ENCODE measurements at places on chromosomes 13 and 19. TPM values are rescaled to one million over a fixed set of nuclear protein-coding genes. Genes with fewer than 3 reads are reported as not detected.

DNA sequence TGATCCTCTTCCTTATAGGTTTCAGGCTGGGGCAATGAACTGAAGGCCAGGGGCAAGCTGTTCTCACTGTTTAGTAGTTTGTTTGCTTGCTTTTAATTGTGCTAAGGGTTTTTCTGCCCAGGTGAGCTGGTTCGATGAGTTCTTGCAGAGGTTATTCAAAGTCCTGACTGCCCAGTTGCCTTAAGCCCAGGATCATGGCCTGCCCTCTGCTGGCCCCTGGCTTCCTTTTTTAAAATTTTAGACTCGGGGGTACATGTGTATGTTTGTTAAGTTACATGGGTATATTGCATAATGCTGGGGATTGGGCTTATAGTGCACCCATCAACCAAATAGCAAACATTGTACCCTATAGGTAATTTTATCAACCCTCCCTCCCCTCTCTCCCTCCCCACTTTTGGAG lies 65.7 kb downstream of the ZNF536 start:
- no peak for DNase-seq

- DNase-seq, result peak; percentile 1
These were observed 177.7 kb upstream of the IRS2 start for GRCh38 chr13:109963960-109964563.

The NUP58 gene
- 62.9 TPM for total RNA-seq

The SIGLECL1 gene
- total RNA-seq, result not detected

GRCh38 chr13:66503890-66504289 lies 726.2 kb downstream of the PCDH9 start:
- no peak for DNase-seq
